ENCODE measurements at places on chromosomes 3 and 15. TPM values are rescaled to one million over a fixed set of nuclear protein-coding genes. Genes with fewer than 3 reads are reported as not detected.
A peak's percentile ranks its signal among the peaks of the same experiment; 100 is the strongest.

GRCh38 chr15:78069462-78070029 is 8.0 kb downstream of the TBC1D2B start:
- H3K4me3 ChIP-seq = peak overlapping the region; percentile 18
- peaks cover 34% of the 10 kb centered on the region for H3K4me1 ChIP-seq
- H3K27ac ChIP-seq = no peak overlapping the region
- H3K36me3 ChIP-seq = peaks cover under 1% of the 10 kb centered on the region

DNA sequence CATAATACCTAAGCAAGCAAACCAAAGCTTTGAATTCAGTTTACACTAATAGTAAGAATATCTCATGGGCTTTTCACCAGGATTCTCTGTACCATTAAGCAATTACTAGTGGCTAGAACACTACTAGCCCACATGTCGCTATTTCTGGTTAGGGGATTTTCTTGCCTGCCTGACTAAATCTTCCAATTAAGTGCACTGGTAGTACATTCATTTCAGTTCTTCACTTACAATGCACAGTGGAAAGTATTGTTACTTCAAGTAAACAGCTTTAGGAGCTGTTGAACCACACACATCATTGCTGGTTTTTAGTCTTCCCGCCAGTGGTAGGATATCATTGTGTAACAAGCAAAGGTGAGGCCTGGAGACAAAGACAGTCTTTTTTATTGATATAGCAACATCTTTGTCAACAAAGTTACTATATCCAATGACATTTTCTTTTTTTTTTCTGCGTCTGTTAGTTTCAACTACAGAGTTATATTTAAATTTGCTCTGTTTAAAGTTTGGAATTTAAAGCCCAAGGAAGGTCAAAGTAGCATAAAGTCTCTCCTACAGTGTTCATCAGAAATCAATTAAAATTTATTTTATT is 826.8 kb upstream of the NR2F2 start:
- H3K4me1 ChIP-seq = peaks cover 19% of the 10 kb centered on the region
- H3K36me3 ChIP-seq = no peaks in the 10 kb centered on the region
- no peaks in the 10 kb centered on the region for H3K27me3 ChIP-seq
- no peak overlapping the region for H3K27ac ChIP-seq
- no peak for DNase-seq
- no peak overlapping the region for H3K4me3 ChIP-seq

- H3K36me3 ChIP-seq = peaks cover 25% of the 10 kb centered on the region
- peaks cover 17% of the 10 kb centered on the region for H3K4me1 ChIP-seq
- H3K4me3 ChIP-seq = no peak overlapping the region
Observed at GRCh38 chr3:4821975-4822374, 157.3 kb upstream of the BHLHE40 start.

DNA sequence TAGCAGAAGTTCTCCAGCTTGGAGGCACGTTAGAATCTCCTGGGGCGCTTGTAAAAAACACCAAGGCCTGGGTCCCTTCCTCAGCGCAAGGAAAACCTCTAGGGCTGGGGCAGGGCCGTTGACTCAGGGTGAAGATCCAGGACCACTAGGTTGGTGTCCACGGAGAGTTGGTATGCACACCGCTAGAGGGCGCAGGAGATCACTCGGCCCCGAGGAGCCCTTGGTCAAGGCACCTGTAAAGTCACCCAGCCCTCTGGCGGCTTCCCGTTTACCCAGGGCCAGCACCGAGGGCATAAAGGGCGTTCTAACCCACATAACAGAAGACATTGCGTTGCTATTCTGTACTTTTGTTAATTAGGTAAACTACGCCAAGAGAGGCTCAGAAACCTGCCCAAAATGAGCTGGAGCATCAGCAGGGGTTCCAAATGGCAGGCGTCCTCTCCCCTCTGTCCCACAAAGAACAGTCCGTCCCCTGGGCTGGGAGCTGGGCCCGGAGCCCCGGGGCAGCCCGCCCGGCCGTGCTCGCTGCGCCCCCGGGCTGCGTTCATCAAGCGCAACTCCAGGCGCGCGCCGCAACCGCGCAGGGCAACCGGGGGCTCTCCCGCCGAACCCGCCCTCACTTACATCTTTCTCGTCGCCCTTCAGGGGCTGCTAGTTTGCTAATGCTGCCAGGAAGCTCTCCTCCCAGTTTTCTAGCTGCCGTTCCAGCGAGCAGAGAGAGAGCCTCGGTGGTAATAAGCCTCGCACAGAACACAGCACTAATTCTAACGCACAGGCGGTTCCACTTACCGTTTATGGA is 332.1 kb downstream of the ARRDC4 start:
- H3K27me3 ChIP-seq = peaks cover 27% of the 10 kb centered on the region
- no peaks in the 10 kb centered on the region for H3K36me3 ChIP-seq
- no peak for DNase-seq
- H3K27ac ChIP-seq = no peak overlapping the region
- no peak overlapping the region for H3K4me3 ChIP-seq
- H3K4me1 ChIP-seq = no peaks in the 10 kb centered on the region

GRCh38 chr3:135228201-135228600 is 433.1 kb downstream of the EPHB1 start:
- no peaks in the 10 kb centered on the region for H3K36me3 ChIP-seq
- H3K27ac ChIP-seq = no peak overlapping the region
- DNase-seq = peak; percentile 8

- H3K27ac ChIP-seq = no peak within 1 kb of the TSS
- peaks cover 34% of the 10 kb centered on the region for H3K27me3 ChIP-seq
- no peaks in the 10 kb centered on the region for H3K36me3 ChIP-seq
- no peak for DNase-seq
- H3K4me3 ChIP-seq = no peak within 1 kb of the TSS
Observed at GRCh38 chr15:68930268-68931022, at the start of gene SPESP1. SPESP1 (plus strand) TSS chr15:68930525; CDS start chr15:68930654, 129 bp downstream.

- H3K4me1 ChIP-seq = peaks cover 22% of the 10 kb centered on the region
- peaks cover 10% of the 10 kb centered on the region for H3K27me3 ChIP-seq
- no peak overlapping the region for H3K4me3 ChIP-seq
- no peak overlapping the region for H3K27ac ChIP-seq
- no peaks in the 10 kb centered on the region for H3K36me3 ChIP-seq
Observed at GRCh38 chr3:193053046-193053435, 135.4 kb upstream of the MB21D2 start.

DNA sequence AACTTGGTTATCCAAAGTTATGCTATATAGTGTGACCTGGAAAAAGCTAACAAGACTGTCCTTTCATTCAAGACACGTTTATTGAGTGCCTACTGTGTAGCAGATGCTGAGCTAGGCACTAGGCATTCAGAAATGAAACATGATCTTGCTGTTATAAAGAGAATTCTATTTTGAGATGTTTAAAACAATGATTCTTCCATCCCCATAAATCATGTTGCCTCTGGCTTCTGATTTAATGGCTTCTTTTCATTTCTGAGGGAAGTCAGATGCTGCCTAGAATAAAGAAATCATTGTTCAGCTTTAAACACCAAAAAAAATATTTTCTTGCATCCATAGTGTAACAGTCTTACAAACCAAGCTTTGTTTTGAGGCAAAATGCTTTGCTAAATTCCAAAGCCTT is 620.9 kb upstream of the UBE2E2 start:
- H3K27me3 ChIP-seq = no peaks in the 10 kb centered on the region
- DNase-seq = no peak
- H3K4me1 ChIP-seq = no peaks in the 10 kb centered on the region
- no peak overlapping the region for H3K4me3 ChIP-seq
- H3K27ac ChIP-seq = no peak overlapping the region

- no peaks in the 10 kb centered on the region for H3K36me3 ChIP-seq
- DNase-seq = no peak
- peaks cover 12% of the 10 kb centered on the region for H3K4me1 ChIP-seq
- H3K27me3 ChIP-seq = no peaks in the 10 kb centered on the region
- no peak overlapping the region for H3K4me3 ChIP-seq
- H3K27ac ChIP-seq = no peak overlapping the region
Observed at GRCh38 chr15:90860942-90861675, 7.3 kb upstream of the FURIN start.

- no peak overlapping the region for H3K4me3 ChIP-seq
- no peaks in the 10 kb centered on the region for H3K36me3 ChIP-seq
- H3K27ac ChIP-seq = no peak overlapping the region
- H3K27me3 ChIP-seq = peaks cover 10% of the 10 kb centered on the region
- no peak for DNase-seq
Observed at GRCh38 chr3:143726727-143727126, 121.5 kb downstream of the SLC9A9 start.

DNA sequence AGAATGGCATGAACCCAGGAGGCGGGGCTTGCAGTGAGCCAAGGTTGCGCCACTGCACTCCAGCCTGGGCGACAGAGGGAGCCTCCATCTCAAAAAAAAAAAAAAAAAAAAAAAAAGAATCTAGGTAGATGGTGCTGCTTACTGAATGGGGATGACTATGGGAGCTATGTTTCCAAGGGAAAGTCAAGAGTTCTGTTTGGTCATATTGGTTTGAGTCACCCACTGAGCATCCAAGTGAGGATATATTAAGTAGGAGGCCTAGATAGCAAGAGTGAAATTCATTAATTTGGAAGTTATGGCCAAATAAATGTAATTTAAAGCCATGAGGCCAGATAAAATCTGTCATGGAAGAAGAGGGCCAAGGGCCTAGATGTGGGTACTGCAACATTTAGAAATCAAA is 9.0 kb upstream of the UACA start:
- H3K27ac ChIP-seq = no peak overlapping the region
- DNase-seq = no peak
- no peaks in the 10 kb centered on the region for H3K27me3 ChIP-seq
- H3K4me3 ChIP-seq = no peak overlapping the region

DNA sequence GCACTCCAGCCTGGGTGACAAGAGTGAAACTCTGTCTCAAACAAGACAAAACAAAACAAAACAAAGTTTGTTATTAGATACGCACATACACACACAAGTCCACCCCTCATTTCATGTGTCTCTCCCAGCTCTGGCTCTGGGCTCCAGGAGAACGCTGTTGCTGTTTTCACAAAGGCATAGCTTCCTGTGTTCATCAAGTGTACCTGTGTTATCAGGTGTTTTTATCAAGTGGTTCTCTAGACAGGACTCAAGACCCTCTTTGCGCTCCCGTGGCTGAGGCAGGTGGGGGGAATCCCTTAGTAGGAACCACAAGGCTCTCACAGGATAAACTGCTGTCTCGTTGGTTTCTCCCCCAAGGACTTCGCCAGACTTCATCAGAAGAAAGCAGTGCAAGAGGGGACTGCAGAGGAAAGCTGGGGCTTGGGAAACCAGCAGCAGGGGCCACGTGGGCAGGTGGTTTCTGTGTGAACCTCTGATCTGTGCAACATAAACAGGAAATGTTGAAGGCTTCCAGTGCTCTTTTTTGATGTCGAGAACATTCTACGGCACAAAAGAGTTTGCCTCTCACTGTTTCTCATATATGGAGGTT is 6.9 kb upstream of the PPP1R2 start:
- no peak overlapping the region for H3K4me3 ChIP-seq
- H3K4me1 ChIP-seq = peaks cover 15% of the 10 kb centered on the region
- DNase-seq = peak; percentile 25
- H3K27ac ChIP-seq = no peak overlapping the region
- no peaks in the 10 kb centered on the region for H3K36me3 ChIP-seq
- peaks cover 13% of the 10 kb centered on the region for H3K27me3 ChIP-seq

- H3K4me3 ChIP-seq = no peak overlapping the region
- H3K27me3 ChIP-seq = peaks cover 36% of the 10 kb centered on the region
- H3K27ac ChIP-seq = no peak overlapping the region
Observed at GRCh38 chr3:42713747-42714146, 11.1 kb upstream of the HHATL start.

- no peak overlapping the region for H3K4me3 ChIP-seq
- H3K27me3 ChIP-seq = no peaks in the 10 kb centered on the region
- peaks cover 30% of the 10 kb centered on the region for H3K4me1 ChIP-seq
- DNase-seq = no peak
- H3K27ac ChIP-seq = peak overlapping the region; percentile 37
Observed at GRCh38 chr15:77461486-77461885, 40.8 kb downstream of the HMG20A start.

DNA sequence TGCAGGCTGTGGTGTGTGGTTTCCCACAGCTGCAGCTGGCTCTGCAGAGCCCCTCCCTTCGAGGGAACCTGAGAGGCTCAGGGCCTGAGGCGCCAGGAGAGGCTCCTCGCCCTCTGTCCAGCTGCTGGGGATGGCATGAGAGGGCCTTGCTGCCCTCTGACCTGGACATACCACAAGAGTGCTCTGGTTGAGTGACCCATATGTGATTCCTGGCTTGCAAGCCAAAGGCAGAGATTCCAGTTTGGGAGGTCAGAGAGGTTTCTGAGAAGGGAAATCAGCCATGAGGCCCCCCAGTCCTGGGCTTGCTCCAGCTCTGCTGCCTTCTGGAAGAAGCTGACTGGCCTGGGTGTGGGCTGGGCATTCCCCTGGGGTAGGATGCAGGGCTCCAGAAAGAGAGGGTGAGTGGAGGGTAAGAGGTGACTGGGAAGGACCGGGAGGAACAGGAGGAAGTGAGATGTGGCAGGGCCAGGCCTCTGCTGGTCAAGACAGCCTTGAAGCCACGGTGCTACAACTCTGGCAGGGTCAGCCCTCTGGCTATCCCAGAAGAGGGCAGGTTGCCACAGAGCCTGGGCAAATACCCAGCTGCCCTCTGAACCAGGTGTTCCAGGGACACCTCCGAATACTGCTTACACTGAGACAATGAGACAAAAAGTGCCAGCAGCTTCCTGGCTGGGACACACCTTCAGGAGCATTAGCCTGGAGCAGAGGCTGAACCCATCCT is 16.0 kb upstream of the SRP14 start:
- peaks cover 54% of the 10 kb centered on the region for H3K4me1 ChIP-seq
- H3K4me3 ChIP-seq = peak overlapping the region; percentile 15
- DNase-seq = peak; percentile 92

DNA sequence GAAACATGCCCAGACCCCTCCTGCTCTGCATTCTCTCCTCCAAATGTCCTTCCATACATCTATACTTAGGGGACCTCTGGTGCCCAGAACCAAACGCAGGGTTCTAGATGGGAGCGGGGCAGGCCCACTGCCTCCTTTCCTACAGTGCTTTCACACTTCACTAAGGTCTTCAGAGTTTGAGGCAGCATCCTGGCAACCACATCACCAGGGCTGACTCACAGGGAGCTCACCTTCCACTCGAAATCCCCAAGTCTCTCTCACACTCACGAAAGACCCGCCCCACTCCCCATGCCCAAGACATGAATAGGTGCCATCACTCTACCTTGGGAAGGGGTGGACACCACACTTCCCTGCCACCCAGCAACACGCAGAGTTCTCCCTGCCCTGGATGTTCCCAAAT is 18.9 kb downstream of the HOMER2 start:
- H3K4me1 ChIP-seq = no peaks in the 10 kb centered on the region
- H3K36me3 ChIP-seq = no peaks in the 10 kb centered on the region
- H3K27ac ChIP-seq = no peak overlapping the region
- no peak for DNase-seq
- no peaks in the 10 kb centered on the region for H3K27me3 ChIP-seq

- DNase-seq = no peak
- peaks cover 2% of the 10 kb centered on the region for H3K4me1 ChIP-seq
- H3K27me3 ChIP-seq = peaks cover 13% of the 10 kb centered on the region
- H3K36me3 ChIP-seq = no peaks in the 10 kb centered on the region
- H3K27ac ChIP-seq = no peak overlapping the region
Observed at GRCh38 chr3:52432225-52432624, 12.7 kb downstream of the SEMA3G start.

The CAMKV gene
- total RNA-seq = not detected

The BMF gene
- total RNA-seq = 46.6 TPM

The CCDC191 gene
- 4.3 TPM for total RNA-seq

The ZNF385D gene
- 0.71 TPM for total RNA-seq

The DUOX1 gene
- total RNA-seq = not detected

The PLSCR5 gene
- total RNA-seq = not detected

The CCR8 gene
- total RNA-seq = not detected

The CLRN1 gene
- not detected for total RNA-seq

The TMEM40 gene
- total RNA-seq = 2.4 TPM

The CHRNA7 gene
- 0.37 TPM for total RNA-seq
